Thymus (tissue), 14 donors: ENCODE measurements at places on chromosomes 16 and 17. TPM values are rescaled to one million over a fixed set of nuclear protein-coding genes. Genes with fewer than 3 reads are reported as not detected.

DNA sequence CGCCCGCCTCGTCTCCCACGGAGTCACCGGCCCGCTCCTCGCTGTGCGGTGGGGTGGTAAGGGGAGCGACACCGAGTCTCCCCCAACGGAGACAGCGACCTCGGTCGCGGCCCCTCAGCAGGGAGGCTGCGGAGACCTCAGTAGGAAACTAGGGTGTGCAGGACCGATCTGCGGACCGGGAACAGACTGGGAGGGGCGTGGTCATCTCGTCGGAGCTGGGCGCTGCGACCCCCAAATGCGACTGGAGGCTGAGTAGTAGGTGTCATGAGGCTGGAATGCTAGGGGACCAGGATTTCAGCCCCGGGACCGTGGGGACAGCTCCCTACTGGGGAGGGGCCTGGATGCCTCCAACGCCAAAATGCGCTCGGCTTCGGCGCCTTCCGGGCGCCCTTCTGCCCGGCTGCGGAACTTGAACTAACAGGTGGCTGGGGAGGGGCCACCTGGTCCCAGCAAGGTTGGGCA, 1.3 kb downstream of the CACNG4 start:
- DNase-seq: no peak

GRCh38 chr16:21218153-21218552, 6.8 kb upstream of the ZP2 start:
- no peak for DNase-seq

- no peak for DNase-seq
Observed at GRCh38 chr16:89904606-89905510, 13.8 kb upstream of the MC1R start.

DHRS7C gene
- 0.24 TPM for total RNA-seq

ADCY9 gene
- total RNA-seq: 1.3 TPM

DNA sequence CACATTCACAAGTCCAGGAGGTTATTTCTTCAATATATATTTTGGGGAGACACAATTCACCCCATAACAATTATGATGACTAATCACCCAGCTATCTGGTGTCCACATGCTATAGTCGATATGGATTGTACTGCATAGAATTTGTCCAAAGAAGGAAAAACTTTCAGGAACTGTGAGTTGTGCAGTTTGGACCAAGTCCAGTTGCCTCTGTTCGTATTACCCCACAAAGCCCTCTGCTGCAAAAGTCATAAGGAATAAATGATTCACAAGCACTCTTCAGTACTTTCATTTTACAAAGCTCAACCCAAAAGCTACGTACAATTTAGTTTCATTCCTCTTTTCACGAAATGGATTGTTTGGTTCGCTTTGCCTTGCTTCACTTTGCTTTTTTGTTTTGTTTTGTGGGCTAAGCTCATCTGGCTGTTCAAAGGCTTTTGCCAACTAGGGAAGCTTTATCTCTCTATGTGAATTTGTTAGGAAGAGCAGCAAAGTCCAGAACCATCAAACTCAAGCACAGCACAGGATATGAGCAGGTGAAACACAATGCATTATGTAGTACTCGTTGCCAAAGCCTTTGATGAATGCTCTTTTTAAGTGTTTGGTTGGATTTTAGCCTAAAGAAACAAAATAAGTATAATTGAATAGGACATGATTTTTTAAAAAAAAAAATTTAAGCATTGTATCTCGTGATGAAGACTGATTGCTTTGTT, 98.6 kb downstream of the ZNF18 start:
- DNase-seq: no peak

GRCh38 chr17:71656964-71657858, 463.6 kb upstream of the SOX9 start:
- DNase-seq: no peak

DNA sequence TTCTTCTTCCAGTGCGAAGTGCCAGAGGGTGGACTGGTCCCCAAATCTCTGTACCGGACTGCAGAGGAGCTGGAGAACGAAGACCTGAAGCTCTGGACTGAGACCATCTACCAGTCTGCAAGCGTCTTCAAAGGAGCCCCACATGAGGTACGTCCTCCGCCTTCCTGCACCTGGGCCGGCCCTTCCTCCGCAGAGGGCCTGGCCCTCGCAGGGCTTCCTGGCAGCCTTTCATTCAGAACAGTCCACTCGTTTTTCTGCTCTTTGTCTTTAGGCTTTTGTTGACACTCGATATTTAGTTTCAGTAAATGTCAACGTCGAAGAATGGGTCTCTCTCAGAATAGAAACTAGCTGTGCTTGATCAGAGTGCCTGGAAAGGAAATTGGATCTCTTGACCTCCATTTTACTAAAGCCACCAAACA, 68.6 kb downstream of the SEC14L1 start:
- DNase-seq: no peak

DNA sequence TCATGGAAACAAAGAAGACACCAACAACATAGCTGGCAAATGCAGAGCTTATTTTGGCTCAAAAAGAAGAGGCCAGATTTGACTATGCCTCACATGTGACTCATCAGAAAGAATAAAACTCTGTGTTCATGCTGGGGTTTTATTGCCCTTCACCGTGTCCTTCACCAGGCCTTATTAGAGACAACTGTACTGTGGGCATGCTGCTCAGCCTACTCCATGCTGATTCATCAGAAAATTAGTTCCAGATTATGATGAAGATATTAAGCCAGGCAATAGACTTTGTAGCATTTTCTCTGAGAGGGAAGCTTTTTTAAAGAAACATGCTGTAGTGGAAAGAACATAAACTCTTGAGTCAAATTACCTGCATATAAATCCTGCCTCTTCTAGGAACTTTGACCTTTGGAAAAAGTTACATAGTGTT, 89.8 kb downstream of the CYB561 start:
- DNase-seq: no peak

SLC38A8 gene
- 0.57 TPM for total RNA-seq

DNA sequence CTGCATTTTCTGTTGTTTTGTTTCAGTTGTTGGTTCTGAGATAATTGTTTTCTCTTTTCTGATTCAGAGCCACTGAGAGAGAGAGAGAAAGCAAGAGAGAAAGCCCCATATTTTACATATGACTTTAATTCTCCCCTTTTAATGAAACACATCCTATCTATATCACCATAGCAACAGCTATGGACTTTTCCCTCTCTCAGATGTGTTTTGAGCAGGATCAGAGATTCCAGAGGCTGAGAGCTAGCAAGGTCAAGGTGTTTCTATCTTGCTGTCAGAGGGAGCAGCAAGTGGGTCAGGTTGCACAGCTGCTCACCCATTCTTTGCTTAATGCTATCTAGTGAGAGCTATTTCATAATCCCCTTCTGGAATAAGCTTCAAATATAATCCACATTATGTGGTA, 415.9 kb downstream of the CA10 start:
- no peak for DNase-seq

- DNase-seq: no peak
Observed at GRCh38 chr17:61124562-61124961, 275.1 kb upstream of the TBX2 start.

CIBAR2 gene
- 0.09 TPM for total RNA-seq

- DNase-seq: no peak
Observed at GRCh38 chr16:6018848-6019489, 921.4 kb upstream of the EEF2KMT start.

GRCh38 chr16:2715064-2715463, 5.0 kb downstream of the PRSS27 start:
- DNase-seq: no peak

HSD11B2 gene
- 0.09 TPM for total RNA-seq

GRCh38 chr17:8785547-8786413, 13.4 kb downstream of the MFSD6L start:
- peak; percentile 64 for DNase-seq

- DNase-seq: no peak
Observed at GRCh38 chr17:48997827-48998586, 822 bp downstream of the IGF2BP1 start.

DNA sequence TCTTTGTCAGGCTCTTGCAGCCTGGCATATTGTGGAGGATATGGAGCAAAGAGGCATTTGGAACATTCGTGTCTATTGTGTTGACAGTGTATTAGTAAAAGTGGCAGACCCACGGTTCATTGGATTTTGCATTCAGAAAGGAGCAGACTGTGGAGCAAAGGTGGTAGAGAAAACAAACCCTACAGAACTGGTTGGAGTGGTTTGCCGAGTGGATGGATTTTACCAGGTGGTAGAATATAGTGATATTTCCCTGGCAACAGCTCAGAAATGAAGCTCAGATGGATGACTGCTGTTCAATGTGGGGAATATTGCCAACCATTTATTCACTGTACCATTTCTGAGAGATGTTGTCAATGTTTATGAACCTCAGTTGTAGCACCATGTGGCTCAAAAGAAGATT, 44.5 kb downstream of the EFCAB13 start:
- no peak for DNase-seq

GRCh38 chr16:30491744-30492308, 19.3 kb downstream of the ITGAL start:
- DNase-seq: no peak

VASN gene
- 1.2 TPM for total RNA-seq

- no peak for DNase-seq
Observed at GRCh38 chr16:86026916-86027315, 128.0 kb downstream of the IRF8 start.

CRHR1 gene
- 0.05 TPM for total RNA-seq

PDILT gene
- total RNA-seq: not detected

DCTPP1 gene
- 27.4 TPM for total RNA-seq

GRCh38 chr17:57324631-57325030, 68.3 kb downstream of the MSI2 start:
- no peak for DNase-seq

- DNase-seq: no peak
Observed at GRCh38 chr16:23048164-23048563, 101.1 kb downstream of the USP31 start.

GRCh38 chr16:30002614-30003346, 6.7 kb downstream of the INO80E start:
- DNase-seq: no peak

GRCh38 chr16:25614716-25615265, 77.0 kb upstream of the HS3ST4 start:
- DNase-seq: no peak

DNA sequence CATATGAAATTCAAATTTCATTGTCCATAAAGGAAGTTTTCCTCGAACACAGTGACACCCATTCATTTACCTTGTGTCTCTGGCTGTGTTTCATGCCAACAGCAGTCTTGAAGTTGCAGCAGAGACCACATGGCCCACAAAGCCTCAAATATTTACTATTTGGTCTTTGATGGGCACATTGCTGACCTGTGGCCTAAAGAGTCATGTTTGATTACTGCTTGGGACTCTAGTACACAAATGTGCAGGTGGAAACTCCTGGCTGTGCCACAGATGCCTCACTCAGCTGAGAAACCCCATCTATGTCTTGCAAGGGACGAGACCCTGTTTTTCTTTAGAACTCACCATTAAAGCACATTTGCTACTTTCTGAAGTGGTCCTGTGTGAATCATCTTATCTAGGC, 76.7 kb downstream of the SLC6A2 start:
- DNase-seq: no peak

HEATR9 gene
- 0.05 TPM for total RNA-seq

- DNase-seq: no peak
Observed at GRCh38 chr16:24784121-24784520, 54.7 kb downstream of the TNRC6A start.

GRCh38 chr16:85278839-85279238, 166.6 kb upstream of the CIBAR2 start:
- no peak for DNase-seq

- no peak for DNase-seq
Observed at GRCh38 chr16:83972256-83973008, 4.4 kb downstream of the NECAB2 start.
